Aorta (tissue), 5 donors: ENCODE measurements at places on chromosomes 12 and 14. TPM values are rescaled to one million over a fixed set of nuclear protein-coding genes. Genes with fewer than 3 reads are reported as not detected.

DNA sequence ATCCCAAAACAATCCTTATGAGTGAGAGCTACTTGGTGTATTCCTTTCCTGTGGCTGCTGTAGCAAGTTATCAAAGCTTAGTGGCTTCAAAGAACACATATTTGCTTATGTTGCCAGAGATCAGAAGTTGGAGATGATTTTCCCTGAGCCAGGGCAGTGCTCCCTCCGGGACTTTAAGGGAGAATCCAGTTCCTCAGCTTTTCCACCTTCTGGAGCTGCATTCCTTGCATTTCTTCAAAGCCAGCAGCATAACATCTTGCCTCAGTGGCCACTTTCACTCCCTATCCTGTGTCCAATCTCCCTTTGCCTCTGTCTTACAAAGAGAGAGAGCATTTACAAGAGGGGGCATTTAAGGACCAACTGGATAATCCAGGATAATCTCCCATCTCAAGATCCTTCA lies 33.7 kb downstream of the P2RX7 start:
- no peak overlapping the region for H3K27ac ChIP-seq
- no peak overlapping the region for H3K4me3 ChIP-seq
- H3K27me3 ChIP-seq: no peaks in the 10 kb centered on the region
- H3K4me1 ChIP-seq: no peaks in the 10 kb centered on the region
- no peaks in the 10 kb centered on the region for H3K36me3 ChIP-seq

GRCh38 chr14:60654334-60654821 lies 5.1 kb upstream of the SIX1 start:
- no peak overlapping the region for H3K4me3 ChIP-seq
- H3K27ac ChIP-seq: no peak overlapping the region
- DNase-seq: no peak
- H3K36me3 ChIP-seq: no peaks in the 10 kb centered on the region
- no peaks in the 10 kb centered on the region for H3K27me3 ChIP-seq

- peaks cover 4% of the 10 kb centered on the region for H3K4me1 ChIP-seq
- H3K27ac ChIP-seq: no peak overlapping the region
- no peaks in the 10 kb centered on the region for H3K36me3 ChIP-seq
- peak; percentile 79 for DNase-seq
- no peaks in the 10 kb centered on the region for H3K27me3 ChIP-seq
Observed at GRCh38 chr12:62813031-62813829, 121.7 kb downstream of the PPM1H start.

DNA sequence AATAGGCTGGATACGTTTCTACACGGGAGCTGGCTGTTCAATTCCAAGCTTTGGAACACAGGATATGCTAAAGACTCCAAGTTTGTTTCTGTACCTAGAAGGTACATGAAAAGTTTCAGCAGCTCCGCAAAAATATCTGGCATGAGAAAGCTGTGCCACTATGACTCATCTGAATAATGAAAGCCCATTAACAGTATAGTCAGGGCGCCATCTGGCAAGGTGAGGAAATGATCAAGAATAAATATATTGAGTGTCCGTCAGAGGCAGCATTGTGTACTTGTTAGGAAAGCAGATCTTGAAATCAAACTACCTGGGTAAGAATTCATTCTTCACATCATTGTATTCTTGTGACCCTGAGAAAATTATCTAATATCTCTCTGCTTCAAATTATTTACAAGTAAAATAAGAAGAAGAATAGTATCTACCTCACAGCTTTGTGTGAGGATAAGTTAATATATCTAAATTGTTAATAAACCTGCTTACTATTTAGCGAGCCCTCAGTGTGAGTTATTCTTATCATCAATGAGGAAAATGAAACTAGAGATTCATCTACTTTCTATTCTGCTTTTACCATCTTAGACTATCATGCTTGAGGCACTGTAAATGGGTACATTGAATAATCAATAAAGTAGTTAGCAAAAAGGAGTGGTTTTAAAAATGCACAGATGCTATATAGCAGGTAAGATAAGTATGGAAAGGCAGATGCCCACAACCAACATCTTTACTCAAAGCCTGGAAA lies 53.5 kb downstream of the FSCB start:
- no peaks in the 10 kb centered on the region for H3K4me1 ChIP-seq
- no peaks in the 10 kb centered on the region for H3K36me3 ChIP-seq
- no peaks in the 10 kb centered on the region for H3K27me3 ChIP-seq
- DNase-seq: no peak

GRCh38 chr12:69026336-69026735 lies 93.4 kb upstream of the CPM start:
- peak; percentile 54 for DNase-seq
- no peak overlapping the region for H3K4me3 ChIP-seq
- H3K27ac ChIP-seq: no peak overlapping the region
- peaks cover 3% of the 10 kb centered on the region for H3K27me3 ChIP-seq

DNA sequence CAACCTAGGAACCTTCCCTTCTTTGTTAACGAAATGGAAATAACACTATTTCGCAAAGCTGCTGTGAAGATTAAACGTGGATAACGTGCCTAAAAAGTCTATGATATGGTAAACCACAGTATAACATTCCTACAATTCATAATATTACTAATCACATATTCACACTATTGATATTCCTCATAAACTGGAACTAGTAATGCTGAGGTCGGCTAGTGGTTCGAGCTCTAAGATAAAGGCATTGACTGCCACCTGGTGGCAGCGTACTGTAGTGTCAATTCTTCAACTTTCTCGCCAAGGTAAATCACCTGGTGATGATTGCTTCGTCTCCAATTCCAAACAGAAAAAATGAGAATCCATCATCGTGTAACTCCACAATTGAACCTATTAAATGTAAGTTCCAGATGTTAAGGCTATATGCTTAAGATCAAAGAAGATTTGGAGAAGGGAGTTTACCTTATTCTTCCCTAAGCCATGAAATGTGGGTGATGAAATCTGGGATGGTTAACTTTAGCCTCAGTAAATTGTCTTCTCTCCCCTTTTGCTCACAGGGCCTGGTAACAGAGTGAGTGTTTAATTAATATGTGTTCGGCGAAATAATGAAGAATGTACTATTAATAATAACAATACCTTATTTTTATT lies 197.5 kb upstream of the TMEM132C start:
- H3K4me1 ChIP-seq: no peaks in the 10 kb centered on the region
- no peak overlapping the region for H3K27ac ChIP-seq
- H3K27me3 ChIP-seq: no peaks in the 10 kb centered on the region
- no peaks in the 10 kb centered on the region for H3K36me3 ChIP-seq

DNA sequence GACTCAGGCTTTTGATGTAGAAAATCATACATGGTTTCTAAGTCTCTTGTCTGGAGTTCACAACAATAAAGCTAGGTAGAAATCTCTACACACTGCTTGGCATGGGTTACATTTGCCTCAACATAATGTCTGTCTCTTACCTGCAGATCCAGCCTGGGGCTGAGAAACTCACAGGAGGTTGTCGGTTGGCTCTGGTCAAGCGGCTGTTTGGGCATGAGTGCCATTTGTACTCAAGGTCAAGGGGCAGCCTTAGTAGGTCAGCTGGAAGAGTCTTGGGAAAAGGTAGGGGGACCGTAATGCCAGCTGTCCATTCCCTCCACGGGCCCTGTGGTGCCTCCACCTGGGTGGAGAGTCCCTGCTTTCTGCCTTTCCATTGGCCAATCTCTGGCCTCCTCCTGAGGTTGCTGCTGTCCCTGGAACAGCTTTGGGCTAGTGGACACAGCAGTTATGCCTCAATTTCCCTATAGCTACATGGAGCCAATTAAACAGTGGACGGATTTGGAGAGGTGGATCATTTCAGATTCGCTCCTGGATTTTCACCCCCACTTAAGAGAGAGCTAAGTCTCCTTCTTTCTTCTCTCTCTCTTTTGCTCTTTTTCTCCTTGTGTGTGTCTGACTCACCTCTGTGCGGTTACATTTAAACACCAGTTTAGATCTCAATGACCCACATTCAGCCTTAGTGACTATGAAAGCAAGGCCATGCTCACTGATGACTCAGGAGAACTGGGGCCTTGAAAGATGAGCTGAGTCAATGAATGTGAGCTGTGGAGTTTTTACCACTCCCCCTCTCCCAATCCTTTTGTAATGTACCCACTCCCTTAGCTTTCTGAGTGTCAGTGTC lies 132.8 kb upstream of the HIF1A start:
- no peaks in the 10 kb centered on the region for H3K4me1 ChIP-seq
- no peaks in the 10 kb centered on the region for H3K27me3 ChIP-seq
- no peak overlapping the region for H3K27ac ChIP-seq
- no peak for DNase-seq
- no peak overlapping the region for H3K4me3 ChIP-seq

GRCh38 chr12:32083489-32083888 lies 23.2 kb upstream of the BICD1 start:
- no peak for DNase-seq
- H3K4me3 ChIP-seq: no peak overlapping the region
- H3K36me3 ChIP-seq: no peaks in the 10 kb centered on the region
- H3K27me3 ChIP-seq: no peaks in the 10 kb centered on the region
- H3K27ac ChIP-seq: no peak overlapping the region
- no peaks in the 10 kb centered on the region for H3K4me1 ChIP-seq

DNA sequence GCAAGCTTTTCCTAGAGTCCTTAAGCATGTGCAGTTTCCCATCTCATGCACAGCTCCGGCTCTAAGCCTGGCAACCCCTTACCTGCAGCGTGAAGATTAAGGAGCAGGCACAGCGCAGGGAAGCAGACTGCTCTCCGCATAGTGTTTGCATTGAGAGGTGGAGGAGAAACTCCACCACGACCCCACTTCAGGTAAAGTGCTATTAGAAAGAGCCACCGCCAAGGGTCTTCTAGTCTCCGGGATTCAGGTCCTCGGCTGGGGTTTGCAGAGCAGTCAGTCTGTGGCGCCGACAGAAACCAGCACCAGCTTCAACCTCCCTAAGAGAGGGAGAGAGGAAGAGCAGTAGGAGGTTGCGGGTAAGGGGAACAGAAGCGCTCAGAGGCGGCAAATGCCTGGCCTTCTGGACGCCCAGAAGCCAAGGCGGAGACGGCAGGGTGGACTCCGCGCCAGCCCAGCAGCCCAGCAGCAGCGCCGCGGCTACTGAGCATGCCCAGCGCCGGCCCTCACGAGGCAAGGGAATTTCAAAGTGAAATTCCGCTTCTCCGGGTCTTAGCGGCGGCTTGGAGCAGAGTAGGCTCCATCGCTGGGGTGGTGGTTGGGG lies at the start of gene PTPRR:
Gene PTPRR (minus strand): TSS at position 488 of the 601 bp plus-strand sequence. CDS start 348 bp downstream, at position 140.
- H3K4me3 ChIP-seq: no peak within 1 kb of the TSS
- DNase-seq: peak; percentile 38
- no peak within 1 kb of the TSS for H3K27ac ChIP-seq
- H3K4me1 ChIP-seq: no peaks in the 10 kb centered on the region
- no peaks in the 10 kb centered on the region for H3K36me3 ChIP-seq

DNA sequence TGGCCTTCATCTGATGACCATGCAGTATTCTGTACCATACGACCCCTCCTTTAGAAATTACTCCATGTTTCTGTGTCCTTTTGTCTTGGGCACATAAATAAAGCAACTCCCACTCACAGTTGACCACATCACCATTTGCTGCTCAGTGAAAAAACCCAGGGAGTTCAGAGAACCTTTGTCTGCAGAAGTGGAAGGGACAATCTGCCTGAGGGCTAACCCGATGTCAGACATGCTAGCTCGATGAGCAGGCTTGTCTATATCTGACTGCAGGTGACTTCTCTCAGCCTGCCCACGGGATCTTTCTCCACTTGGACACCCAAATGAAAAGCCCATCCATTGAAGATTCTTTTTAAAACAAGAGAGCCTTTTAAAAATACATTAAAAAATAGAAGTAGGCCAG lies 45.7 kb upstream of the GRIP1 start:
- DNase-seq: no peak
- H3K4me1 ChIP-seq: no peaks in the 10 kb centered on the region
- no peak overlapping the region for H3K27ac ChIP-seq
- H3K36me3 ChIP-seq: no peaks in the 10 kb centered on the region
- no peaks in the 10 kb centered on the region for H3K27me3 ChIP-seq

DNA sequence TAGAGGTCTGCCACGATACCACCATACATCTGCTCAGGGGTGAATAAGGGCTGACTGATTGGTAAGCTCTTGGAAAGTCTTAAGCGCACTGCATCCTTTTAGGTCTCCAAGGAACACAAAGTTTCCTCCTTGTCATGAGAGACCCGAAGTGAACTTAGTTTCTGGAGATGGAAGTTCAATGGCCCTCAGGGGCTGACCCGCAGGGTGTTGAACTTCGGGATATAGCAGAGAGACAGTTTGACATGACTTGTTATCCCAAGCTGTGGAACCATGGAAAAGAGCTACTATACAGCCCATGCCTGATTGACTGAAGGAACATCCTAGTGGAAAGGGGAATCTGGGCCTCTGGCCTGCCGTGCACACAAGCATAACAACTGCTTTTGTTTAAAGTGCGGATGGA lies 26.9 kb upstream of the CPNE8 start:
- no peak overlapping the region for H3K27ac ChIP-seq
- no peak for DNase-seq
- no peaks in the 10 kb centered on the region for H3K36me3 ChIP-seq
- no peaks in the 10 kb centered on the region for H3K4me1 ChIP-seq
- H3K27me3 ChIP-seq: no peaks in the 10 kb centered on the region
- H3K4me3 ChIP-seq: no peak overlapping the region

GRCh38 chr14:70885343-70886022 lies 21.8 kb upstream of the PCNX1 start:
- no peak overlapping the region for H3K4me3 ChIP-seq
- no peaks in the 10 kb centered on the region for H3K27me3 ChIP-seq
- no peaks in the 10 kb centered on the region for H3K4me1 ChIP-seq
- no peaks in the 10 kb centered on the region for H3K36me3 ChIP-seq
- no peak for DNase-seq
- H3K27ac ChIP-seq: no peak overlapping the region

GRCh38 chr12:80056232-80056631 lies 43.1 kb upstream of the OTOGL start:
- H3K27me3 ChIP-seq: no peaks in the 10 kb centered on the region
- no peaks in the 10 kb centered on the region for H3K36me3 ChIP-seq
- DNase-seq: no peak

- no peak overlapping the region for H3K4me3 ChIP-seq
- H3K36me3 ChIP-seq: no peaks in the 10 kb centered on the region
- H3K4me1 ChIP-seq: no peaks in the 10 kb centered on the region
Observed at GRCh38 chr12:52735816-52736632, 32.7 kb upstream of the KRT77 start.

- peak overlapping the region; percentile 20 for H3K27ac ChIP-seq
- no peaks in the 10 kb centered on the region for H3K4me1 ChIP-seq
Observed at GRCh38 chr12:31324116-31324844, 1.7 kb downstream of the SINHCAF start.

GRCh38 chr12:50211392-50212070 lies 44.4 kb upstream of the CERS5 start:
- no peaks in the 10 kb centered on the region for H3K4me1 ChIP-seq
- no peak for DNase-seq
- H3K27me3 ChIP-seq: no peaks in the 10 kb centered on the region
- H3K4me3 ChIP-seq: no peak overlapping the region

Gene ALG10B
- total RNA-seq: 7.8 TPM

Gene MGP
- 7,115 TPM for total RNA-seq

Gene PRH2
- not detected for total RNA-seq

Gene RAD51AP1
- 2.8 TPM for total RNA-seq

Gene RNASE7
- total RNA-seq: not detected

Gene PHC1
- total RNA-seq: 44.0 TPM
